Spleen (tissue), 13 donors: ENCODE measurements at places on chromosomes 6 and 20. TPM values are rescaled to one million over a fixed set of nuclear protein-coding genes. Genes with fewer than 3 reads are reported as not detected.

DNA sequence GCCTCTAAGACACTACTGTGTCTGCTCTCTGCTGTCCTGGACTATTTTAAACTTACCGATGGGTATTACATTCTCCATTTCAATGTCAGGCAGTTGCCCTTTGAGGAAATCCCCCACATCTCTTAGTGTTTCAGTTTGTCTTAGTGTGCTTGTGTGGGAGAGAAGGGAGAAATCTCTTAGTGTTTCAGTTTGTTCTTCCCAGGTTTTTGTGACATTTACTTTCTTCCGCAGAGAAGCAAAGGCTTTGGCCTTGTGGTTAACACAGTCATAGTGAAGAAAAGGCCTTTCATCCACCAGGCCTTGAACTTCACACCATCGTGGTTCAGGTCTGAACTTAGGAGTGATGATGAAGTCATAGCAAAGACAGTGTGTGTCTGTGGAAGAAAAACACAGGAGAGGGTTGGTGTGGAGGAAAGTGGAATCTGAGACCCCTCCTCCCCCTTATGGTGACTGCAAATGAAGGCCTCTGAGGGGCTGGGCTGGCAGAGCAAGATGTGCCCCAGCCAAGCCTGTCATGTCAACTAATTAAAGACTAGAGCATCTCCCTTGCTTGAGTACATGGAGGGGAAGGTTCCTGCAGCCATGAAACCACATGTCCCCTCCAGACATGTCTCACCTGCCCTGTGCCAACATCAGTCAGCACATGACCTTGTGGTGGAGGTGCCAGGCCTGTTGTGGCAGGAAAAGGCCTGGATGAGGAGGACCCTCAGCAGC lies 23.9 kb downstream of the RAET1L start:
- no peak for DNase-seq
- peaks cover 24% of the 10 kb centered on the region for H3K27me3 ChIP-seq
- no peak overlapping the region for H3K4me3 ChIP-seq
- H3K36me3 ChIP-seq = no peaks in the 10 kb centered on the region

GRCh38 chr6:138086573-138087196 lies 20.5 kb downstream of the PERP start:
- no peak overlapping the region for H3K27ac ChIP-seq
- no peak overlapping the region for H3K4me3 ChIP-seq
- no peaks in the 10 kb centered on the region for H3K36me3 ChIP-seq
- H3K4me1 ChIP-seq = no peaks in the 10 kb centered on the region
- H3K27me3 ChIP-seq = no peaks in the 10 kb centered on the region

DNA sequence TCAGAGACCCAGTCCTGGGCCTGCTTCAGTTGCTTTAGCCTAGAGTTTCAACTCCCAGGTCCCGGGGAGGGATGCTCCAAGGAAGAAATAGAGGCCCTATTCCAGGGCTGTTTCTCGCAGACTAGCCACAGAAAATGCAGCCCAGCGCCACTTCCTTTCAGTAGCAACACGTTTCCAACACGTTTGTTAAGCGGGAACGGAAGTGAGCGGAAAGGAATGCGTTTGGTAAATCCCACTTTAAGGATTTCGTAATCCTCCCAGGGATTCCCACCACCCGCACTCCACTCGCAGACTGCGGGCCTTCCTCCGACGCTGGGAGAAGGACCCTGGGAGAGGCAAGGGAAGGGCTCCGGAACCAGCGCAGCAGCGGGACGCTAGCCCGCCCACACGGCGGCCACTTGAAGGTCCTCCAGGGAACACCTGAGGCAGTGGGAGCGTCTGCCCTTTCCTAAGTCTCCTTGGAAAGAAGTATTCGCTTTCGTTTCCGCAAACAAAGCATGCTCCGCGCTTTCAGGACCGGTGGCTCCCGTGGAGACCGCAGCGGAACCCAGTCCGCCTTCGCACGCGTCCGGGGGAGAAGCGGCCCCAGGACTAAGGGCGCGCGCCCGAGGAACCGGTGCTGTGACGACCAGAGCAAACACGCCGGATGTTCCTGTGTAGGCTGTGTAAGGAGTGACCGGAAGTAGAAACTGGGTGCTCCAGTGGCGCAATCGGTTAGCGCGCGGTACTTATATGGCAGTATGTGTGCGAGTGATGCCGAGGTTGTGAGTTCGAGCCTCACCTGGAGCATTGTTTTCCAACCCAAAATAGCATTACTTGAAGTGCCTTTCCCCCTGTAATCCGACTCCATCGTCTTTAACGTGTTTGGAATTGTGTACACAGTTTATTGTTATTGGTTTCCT lies 227.6 kb upstream of the PRSS16 start:
- peaks cover 4% of the 10 kb centered on the region for H3K4me1 ChIP-seq
- H3K27ac ChIP-seq = peak overlapping the region; percentile 90
- peak; percentile 84 for DNase-seq
- H3K27me3 ChIP-seq = peaks cover 20% of the 10 kb centered on the region
- H3K36me3 ChIP-seq = no peaks in the 10 kb centered on the region
- H3K4me3 ChIP-seq = peak overlapping the region; percentile 46

Gene PSORS1C2
- not detected for total RNA-seq

- no peaks in the 10 kb centered on the region for H3K4me1 ChIP-seq
- no peak overlapping the region for H3K4me3 ChIP-seq
- no peaks in the 10 kb centered on the region for H3K36me3 ChIP-seq
- H3K27ac ChIP-seq = no peak overlapping the region
- H3K27me3 ChIP-seq = no peaks in the 10 kb centered on the region
Observed at GRCh38 chr20:39862470-39862891, 826.6 kb downstream of the MAFB start.

GRCh38 chr6:143744551-143745165 lies 66.9 kb downstream of the PHACTR2 start:
- H3K36me3 ChIP-seq = no peaks in the 10 kb centered on the region
- H3K4me1 ChIP-seq = peaks cover 52% of the 10 kb centered on the region
- H3K4me3 ChIP-seq = no peak overlapping the region
- DNase-seq = no peak
- H3K27me3 ChIP-seq = no peaks in the 10 kb centered on the region

GRCh38 chr6:43897571-43898302 lies 127.7 kb downstream of the VEGFA start:
- H3K27ac ChIP-seq = no peak overlapping the region
- H3K27me3 ChIP-seq = no peaks in the 10 kb centered on the region
- no peak for DNase-seq
- no peak overlapping the region for H3K4me3 ChIP-seq
- no peaks in the 10 kb centered on the region for H3K36me3 ChIP-seq
- no peaks in the 10 kb centered on the region for H3K4me1 ChIP-seq
